GM23248 (cell line): ENCODE measurements at places on chromosomes 4 and X. TPM values are rescaled to one million over a fixed set of nuclear protein-coding genes. Genes with fewer than 3 reads are reported as not detected.

DNA sequence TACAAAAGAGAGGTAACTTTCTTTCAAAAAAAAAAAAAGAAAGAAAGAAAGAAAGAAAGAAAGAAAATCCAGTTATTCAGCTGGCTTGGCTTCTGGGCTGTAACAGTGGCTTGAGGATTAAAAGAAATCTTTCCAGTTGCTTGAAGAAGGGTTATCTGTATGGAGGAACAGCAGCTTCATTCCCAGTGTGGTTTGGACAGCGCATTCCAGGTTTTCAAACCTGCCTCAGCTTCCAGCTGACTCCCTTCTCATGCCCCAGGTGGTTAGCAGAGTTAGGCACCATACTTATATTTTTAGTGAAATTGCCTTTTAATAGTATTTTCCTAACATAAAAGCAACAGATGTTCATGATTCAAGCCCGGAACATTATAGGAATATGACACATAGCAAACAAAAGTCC lies 48.6 kb downstream of the TMEM164 start:
- H3K4me3 ChIP-seq: no peak overlapping the region
- H3K4me1 ChIP-seq: no peaks in the 10 kb centered on the region
- no peaks in the 10 kb centered on the region for H3K36me3 ChIP-seq
- no peaks in the 10 kb centered on the region for H3K27me3 ChIP-seq
- DNase-seq: no peak

DNA sequence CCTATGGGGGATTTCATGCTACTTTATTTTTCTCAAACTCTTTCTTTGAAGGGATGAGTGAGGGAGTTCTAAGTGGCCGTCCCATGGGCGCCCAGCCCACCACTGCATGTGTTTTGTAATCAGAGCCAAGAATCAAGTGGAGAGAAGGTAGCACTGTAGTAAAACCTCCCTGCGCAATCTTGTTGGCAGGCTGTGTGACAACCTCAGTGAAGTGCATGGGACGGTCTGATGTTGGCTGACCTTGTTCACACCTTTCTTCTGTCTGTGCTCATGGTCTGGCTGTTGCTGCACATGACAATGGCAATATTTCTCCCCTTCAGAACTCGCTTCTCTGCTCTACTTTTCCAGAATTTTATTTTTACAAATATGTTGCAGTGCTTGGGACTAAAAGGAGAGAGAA lies 71.2 kb upstream of the SHISA3 start:
- no peaks in the 10 kb centered on the region for H3K36me3 ChIP-seq
- no peak overlapping the region for H3K4me3 ChIP-seq
- H3K27me3 ChIP-seq: no peaks in the 10 kb centered on the region
- DNase-seq: no peak
- H3K27ac ChIP-seq: no peak overlapping the region

SMIM10 gene
- polyA plus RNA-seq: 6.7 and 7.1 TPM in 2 replicates

GRCh38 chr4:73103799-73104503 lies 34.4 kb upstream of the COX18 start:
- H3K36me3 ChIP-seq: peaks cover 38% of the 10 kb centered on the region
- DNase-seq: no peak
- no peak overlapping the region for H3K4me3 ChIP-seq

DNA sequence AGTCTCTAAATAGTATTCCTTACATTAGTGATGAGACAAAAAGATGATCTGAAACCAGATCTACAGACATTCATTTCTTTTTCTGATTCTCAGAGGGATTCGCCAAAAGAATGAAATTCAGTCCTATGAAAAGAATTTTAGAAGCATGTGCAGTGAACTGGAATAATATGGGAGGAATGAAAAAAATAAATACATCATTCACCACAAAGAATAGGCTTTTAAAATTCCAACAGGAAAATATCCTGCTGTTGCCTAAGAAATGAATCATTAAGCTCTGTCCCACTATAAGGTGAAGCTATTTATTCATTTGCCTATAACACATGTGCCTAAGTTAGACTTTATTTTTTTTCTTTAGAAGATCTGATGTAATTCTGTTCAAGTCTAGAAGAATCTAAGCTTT lies 165.9 kb downstream of the IL15 start:
- no peaks in the 10 kb centered on the region for H3K36me3 ChIP-seq
- H3K4me3 ChIP-seq: no peak overlapping the region
- peak overlapping the region; percentile 66 for H3K27ac ChIP-seq
- H3K27me3 ChIP-seq: no peaks in the 10 kb centered on the region

DNA sequence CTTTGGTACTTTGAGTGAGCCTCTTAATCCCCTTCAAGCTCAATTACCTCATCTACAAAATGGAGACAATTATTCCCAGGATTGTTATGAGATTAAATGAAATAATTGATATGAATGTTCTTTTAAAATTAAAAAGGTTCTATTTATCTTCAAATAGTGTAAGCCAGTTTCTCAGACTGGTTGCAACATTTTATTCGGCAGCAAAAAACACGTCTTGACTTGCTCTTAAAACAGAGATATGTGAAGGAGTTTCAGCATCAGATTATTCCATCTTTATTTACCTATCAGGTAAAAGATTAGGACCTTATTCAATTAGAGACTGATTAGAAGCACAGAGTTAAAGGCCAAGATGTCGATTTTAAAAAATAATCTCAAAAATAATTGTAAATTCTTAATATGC lies 10.5 kb downstream of the NDNF start:
- DNase-seq: no peak
- H3K27me3 ChIP-seq: no peaks in the 10 kb centered on the region
- no peaks in the 10 kb centered on the region for H3K4me1 ChIP-seq

ARHGAP6 gene
- 0.08 TPM in 2 replicates for polyA plus RNA-seq

GRCh38 chr4:1310796-1311631 lies 21.3 kb downstream of the MAEA start:
- H3K27me3 ChIP-seq: no peaks in the 10 kb centered on the region
- DNase-seq: no peak
- H3K27ac ChIP-seq: no peak overlapping the region
- peaks cover 9% of the 10 kb centered on the region; the same call in 1 of the 2 replicates for H3K36me3 ChIP-seq
- H3K4me1 ChIP-seq: peaks cover 10% of the 10 kb centered on the region; the same call in 1 of the 2 replicates

DNA sequence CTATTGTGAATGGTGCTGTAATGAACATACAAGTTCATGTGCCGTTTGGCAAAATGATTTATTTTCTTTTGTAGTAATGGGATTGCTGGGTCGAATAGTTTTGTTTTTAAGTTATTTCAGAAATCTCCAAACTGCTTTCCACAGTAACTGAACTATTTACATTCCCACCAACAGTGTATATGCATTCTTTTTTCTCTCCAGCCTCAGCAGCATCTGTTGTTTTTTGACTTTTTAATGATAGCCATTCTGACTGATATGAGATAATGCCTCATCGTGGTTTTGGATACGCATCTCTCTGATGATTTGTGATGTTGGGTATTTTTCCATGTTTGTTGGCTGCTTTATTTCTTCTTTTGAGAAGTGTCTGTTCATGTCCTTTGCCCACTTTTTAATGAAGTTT lies 246.3 kb upstream of the ADGRL3 start:
- H3K36me3 ChIP-seq: no peaks in the 10 kb centered on the region
- H3K4me3 ChIP-seq: no peak overlapping the region
- no peaks in the 10 kb centered on the region for H3K4me1 ChIP-seq
- H3K27me3 ChIP-seq: no peaks in the 10 kb centered on the region

DNA sequence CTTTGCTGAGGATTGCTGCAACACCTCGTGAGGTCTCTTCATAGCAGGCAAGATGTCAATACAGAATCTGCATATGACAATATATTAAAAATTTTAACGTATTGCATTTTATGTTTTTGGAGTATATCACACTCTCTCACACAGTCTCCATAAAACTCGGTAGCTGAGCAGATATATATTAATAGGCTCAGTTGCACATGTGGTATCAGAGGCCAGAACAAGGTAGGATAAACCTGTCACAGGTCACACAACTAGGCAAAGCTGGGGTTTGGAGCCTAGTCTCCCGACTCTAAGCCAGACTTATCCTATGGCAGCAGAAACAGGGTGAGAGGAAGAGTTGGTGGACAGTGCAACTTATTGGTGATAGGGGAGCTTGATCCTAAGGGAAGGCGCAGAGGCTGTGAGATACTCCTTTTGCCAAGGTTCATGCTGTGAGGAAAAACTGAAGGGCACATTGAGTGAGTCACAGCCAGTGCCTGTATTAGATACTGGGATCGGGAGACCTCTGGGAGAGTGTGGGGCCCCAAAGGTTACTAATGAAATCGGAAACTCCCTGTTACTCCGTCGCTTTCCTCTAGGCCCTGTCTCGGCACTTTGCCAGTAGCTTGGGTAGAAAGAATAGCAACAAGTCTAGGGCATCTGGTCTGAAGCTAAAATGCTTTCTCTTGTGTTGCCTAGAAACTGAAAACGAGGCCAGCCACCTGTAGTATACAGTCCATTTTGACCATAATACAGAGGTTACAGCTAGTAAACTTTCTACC lies 195.7 kb downstream of the ARHGAP10 start:
- peaks cover 13% of the 10 kb centered on the region; the same call in 1 of the 2 replicates for H3K36me3 ChIP-seq
- H3K27ac ChIP-seq: no peak overlapping the region
- no peak for DNase-seq
- H3K27me3 ChIP-seq: no peaks in the 10 kb centered on the region

FAM47B gene
- polyA plus RNA-seq: not detected in 2 replicates

PAGE5 gene
- not detected in 2 replicates for polyA plus RNA-seq

DNA sequence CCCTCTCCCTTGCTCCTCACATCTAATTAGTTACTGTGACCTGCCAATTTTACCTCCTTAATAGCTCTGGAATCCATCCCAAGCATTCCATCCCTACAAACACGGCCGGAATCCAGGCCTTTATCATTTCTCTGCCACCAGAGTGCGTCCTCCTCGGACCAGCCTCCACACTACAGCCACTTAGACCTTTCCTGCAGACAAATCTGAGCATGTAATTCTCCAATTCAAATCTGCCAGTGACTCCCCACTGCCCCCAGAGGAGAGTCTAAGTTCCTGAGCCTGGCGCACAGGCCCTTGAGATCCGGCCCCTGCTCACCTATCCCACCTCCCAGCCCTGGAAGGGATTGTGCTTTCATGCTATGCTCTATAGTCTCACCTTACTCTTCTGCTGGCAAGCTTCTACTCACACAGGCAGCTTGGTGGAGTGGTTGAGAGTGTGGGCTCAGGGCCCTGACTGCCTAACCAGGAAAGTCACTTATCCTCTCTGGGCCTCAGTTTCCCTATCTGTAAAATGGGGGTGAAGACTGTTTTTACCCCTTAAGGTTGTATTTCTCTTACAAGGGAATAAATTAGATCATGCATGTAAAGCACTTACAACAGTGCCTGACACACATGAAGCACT lies 31.2 kb downstream of the PJA1 start:
- H3K36me3 ChIP-seq: no peaks in the 10 kb centered on the region
- peaks cover 17% of the 10 kb centered on the region for H3K4me1 ChIP-seq
- no peaks in the 10 kb centered on the region for H3K27me3 ChIP-seq
- peak; percentile 60 for DNase-seq
- H3K27ac ChIP-seq: no peak overlapping the region

DNA sequence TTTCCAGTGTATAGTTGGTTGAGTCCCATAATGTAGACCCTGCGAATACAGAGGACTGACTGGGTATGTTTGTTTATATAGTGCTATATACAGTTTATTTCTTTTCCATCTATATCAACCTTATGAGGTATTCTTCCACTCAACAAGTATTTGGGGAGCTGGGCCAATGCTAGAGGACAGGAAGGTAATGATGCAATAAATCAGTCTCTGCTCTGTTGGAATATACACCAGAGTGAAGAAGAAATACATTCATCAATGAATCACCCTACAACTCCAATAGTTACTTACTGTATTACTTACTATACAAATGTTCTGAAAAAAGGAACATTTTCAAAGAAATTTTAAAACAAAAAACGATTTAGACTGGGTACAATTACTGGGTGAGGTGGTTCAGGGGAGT lies 2.1 kb upstream of the ARSJ start:
- DNase-seq: no peak
- no peaks in the 10 kb centered on the region for H3K36me3 ChIP-seq
- H3K27me3 ChIP-seq: no peaks in the 10 kb centered on the region
- peaks cover 16% of the 10 kb centered on the region for H3K4me1 ChIP-seq

UGT8 gene
- not detected in 2 replicates for polyA plus RNA-seq

DNA sequence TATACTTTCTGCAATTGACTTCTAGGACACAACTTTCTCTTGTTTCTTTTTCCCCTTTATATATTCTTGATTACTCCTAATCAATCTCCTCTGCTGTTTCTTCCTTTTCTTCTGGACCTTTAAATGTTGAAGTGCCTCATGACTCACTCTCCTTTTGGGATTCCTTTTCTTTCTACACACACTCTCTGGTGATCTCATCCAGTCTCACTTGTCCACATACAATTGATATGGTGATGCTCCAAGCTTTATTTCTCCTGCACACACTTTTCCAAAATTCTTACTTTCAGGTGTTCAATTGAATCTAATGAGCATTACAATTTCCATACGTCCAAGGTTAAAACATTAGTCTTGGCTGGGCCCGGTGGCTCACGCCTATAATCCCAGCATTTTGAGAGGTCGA lies 794.8 kb upstream of the EPHA5 start:
- no peaks in the 10 kb centered on the region for H3K27me3 ChIP-seq
- no peak overlapping the region for H3K4me3 ChIP-seq
- no peak overlapping the region for H3K27ac ChIP-seq
- no peaks in the 10 kb centered on the region for H3K4me1 ChIP-seq
- DNase-seq: no peak

- no peaks in the 10 kb centered on the region for H3K36me3 ChIP-seq
- DNase-seq: no peak
- no peaks in the 10 kb centered on the region for H3K4me1 ChIP-seq
- H3K27ac ChIP-seq: no peak overlapping the region
- no peaks in the 10 kb centered on the region for H3K27me3 ChIP-seq
Measured at GRCh38 chrX:104749951-104750610, 184.1 kb downstream of the IL1RAPL2 start.

MND1 gene
- polyA plus RNA-seq: 4.3 and 4.9 TPM in 2 replicates

DNA sequence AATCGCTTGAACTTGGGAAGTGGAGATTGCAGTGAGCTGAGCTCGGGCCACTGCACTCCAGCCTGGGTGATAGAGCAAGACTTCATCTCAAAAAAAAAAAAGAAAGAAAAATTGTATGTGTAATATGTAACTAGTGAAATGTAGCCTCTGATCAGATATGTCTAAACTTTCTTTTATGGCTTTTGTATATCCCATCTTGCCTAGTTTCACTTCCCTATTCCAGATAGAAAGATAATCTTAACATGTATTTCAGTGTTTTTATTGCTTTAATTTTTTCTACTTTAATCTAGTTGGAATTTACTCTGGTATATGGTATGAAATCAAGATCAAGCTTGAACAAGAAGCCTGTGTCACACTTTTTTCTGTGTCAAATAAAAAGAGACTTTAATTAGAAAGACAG lies 1.9 kb upstream of the ZNF41 start:
- H3K4me1 ChIP-seq: peaks cover 10% of the 10 kb centered on the region; the same call in 1 of the 2 replicates
- H3K36me3 ChIP-seq: no peaks in the 10 kb centered on the region
- peak overlapping the region; percentile 87 for H3K4me3 ChIP-seq
- no peak for DNase-seq
